ENCODE measurements at places on chromosomes 12 and 14.

DNA sequence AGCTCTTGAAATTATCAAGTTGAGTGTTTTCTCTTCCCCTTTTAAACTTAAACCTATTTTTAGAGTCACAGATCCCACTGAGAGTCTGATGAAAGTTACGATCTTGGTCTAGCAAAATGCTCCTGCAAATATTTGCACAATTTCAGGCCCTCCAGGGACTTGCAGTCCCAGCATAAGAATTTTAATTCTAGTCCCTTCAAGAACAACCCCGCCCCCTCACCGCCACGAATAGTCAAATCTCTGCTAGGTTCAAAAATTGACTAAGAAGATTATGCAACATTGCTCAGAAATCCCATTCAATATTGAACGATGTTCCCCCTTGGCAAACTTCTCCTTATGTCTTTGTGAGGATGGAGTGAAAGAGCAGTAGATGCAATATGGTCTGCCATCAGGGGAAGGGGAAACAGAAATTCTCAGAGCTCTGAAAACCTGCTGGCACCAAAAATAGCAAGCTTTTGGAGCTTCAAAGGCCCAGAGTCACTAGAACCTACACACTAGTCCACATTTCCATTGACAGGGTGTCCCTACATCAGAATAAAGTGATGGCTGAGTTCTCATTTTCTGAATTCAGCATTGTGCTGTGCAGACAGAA is 127.5 kb upstream of the CCDC175 start:
- no peak for DNase-seq

- DNase-seq: no peak
Measured at GRCh38 chr12:68455691-68456345, 123.7 kb upstream of the MDM1 start.

DNA sequence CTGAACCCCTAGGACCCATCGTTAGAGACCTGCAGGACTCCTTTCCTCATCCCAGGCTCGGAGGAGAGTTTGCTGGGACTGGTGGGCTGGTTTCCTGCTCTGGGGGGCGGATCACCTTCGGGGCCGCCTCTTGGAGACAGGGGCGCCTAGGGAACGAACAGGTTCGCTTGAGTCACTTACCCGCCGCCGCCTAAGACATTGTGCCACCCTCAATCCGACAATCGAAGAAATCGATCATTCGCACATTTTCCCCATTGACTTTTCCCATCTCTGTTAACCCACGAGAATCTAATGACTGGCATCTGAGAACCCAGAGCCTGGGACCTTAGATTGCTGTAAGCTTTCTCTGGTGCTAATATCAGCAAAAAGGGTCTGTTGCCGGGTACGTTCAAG is 322 bp downstream of the SLC39A9 start:
- no peak for DNase-seq

GRCh38 chr12:130611026-130611905 is 104.8 kb downstream of the RIMBP2 start:
- DNase-seq: no peak
